ENCODE measurements at places on chromosomes 1 and 21. TPM values are rescaled to one million over a fixed set of nuclear protein-coding genes. Genes with fewer than 3 reads are reported as not detected.
A peak's percentile ranks its signal among the peaks of the same experiment; 100 is the strongest.

DNA sequence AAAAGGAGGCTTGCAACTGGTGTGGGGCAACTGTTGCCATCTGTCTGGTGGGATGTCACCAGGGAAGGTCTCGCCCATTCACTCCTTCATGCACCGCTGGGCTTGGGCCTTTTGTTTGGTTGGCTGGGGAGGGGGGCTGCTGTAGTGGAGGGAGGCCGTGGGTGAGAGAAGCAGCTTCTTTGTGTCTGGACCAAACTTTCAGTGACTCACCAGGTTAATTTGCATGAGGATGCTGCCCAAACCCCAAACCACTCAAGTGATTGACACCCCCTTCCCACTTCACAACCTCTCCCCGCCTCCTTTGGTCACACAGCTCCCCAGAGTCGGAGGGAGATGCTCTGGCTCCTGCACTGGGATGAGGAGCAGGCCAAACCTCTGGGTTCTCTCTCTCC lies 19.7 kb downstream of the BTG2 start:
- peaks cover 62% of the 10 kb centered on the region for H3K4me1 ChIP-seq
- peaks cover 77% of the 10 kb centered on the region for H3K27me3 ChIP-seq
- H3K27ac ChIP-seq, result no peak overlapping the region
- no peak overlapping the region for H3K4me3 ChIP-seq
- no peak for DNase-seq

- H3K4me3 ChIP-seq, result no peak overlapping the region
- no peaks in the 10 kb centered on the region for H3K27me3 ChIP-seq
Observed at GRCh38 chr1:110107867-110108469, 4.3 kb upstream of the UBL4B start.

DNA sequence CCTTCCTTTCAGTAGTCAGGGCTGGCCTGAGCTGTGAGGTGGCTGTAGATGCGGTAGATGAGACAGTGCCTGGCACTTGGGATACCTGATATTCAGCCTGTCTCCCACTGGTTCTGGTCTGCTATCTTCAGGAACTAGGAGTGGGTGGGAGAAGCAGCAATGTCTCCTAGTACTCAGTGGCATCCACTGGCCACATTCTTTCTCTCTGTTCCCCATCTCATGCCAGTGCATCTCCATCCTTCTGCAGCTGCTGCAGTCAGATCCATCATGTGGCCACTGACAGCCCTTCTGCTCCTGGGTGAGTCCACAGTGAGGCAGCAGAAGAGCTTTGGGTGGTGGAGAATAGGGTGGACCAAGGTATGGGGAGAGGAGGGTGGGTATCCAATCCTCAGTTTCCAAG lies 1.1 kb downstream of the FCRLB start:
- no peak overlapping the region for H3K4me3 ChIP-seq
- no peaks in the 10 kb centered on the region for H3K36me3 ChIP-seq
- H3K27ac ChIP-seq, result no peak overlapping the region
- no peak for DNase-seq

GRCh38 chr1:164660412-164660772 lies 101.4 kb downstream of the PBX1 start:
- peak overlapping the region; percentile 87 for H3K27ac ChIP-seq
- peaks cover 54% of the 10 kb centered on the region for H3K4me1 ChIP-seq
- no peak for DNase-seq
- no peak overlapping the region for H3K4me3 ChIP-seq

DNA sequence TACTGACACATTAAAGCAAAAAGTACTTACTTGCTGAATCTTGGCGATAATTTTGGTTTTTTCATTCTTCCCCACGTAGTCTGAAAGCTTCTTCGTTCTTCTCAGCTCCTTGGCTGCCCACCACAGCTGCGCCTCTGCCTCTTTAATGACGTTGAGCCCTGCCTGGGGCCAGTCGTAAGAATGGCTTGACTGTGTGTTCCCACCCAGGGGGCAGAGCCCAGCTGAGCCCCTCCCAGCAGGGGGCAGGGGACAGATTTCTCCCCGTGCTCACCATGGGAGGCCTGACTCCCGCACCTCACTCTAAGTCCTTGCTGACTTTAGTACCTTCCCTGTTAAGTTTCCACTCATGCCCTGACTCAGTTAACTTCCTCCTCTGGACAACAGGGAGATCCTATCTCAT lies 9.0 kb downstream of the CFAP298 start:
- peak overlapping the region; percentile 53 for H3K4me3 ChIP-seq
- peaks cover 71% of the 10 kb centered on the region for H3K36me3 ChIP-seq
- DNase-seq, result no peak
- peak overlapping the region; percentile 95 for H3K27ac ChIP-seq
- peaks cover 70% of the 10 kb centered on the region for H3K4me1 ChIP-seq

GRCh38 chr21:45026066-45026745 lies 48.2 kb upstream of the ADARB1 start:
- H3K4me3 ChIP-seq, result no peak overlapping the region
- peak overlapping the region; percentile 73 for H3K27ac ChIP-seq
- peaks cover 18% of the 10 kb centered on the region for H3K27me3 ChIP-seq
- no peak for DNase-seq
- peaks cover 24% of the 10 kb centered on the region for H3K4me1 ChIP-seq
- H3K36me3 ChIP-seq, result peaks cover 13% of the 10 kb centered on the region

GRCh38 chr1:161420763-161421455 lies 53.2 kb upstream of the CFAP126 start:
- peak; percentile 72 for DNase-seq
- no peaks in the 10 kb centered on the region for H3K36me3 ChIP-seq
- H3K27me3 ChIP-seq, result peaks cover 12% of the 10 kb centered on the region

GRCh38 chr1:212118167-212118871 lies 82.8 kb downstream of the DTL start:
- no peaks in the 10 kb centered on the region for H3K27me3 ChIP-seq
- no peaks in the 10 kb centered on the region for H3K36me3 ChIP-seq
- no peak overlapping the region for H3K4me3 ChIP-seq
- H3K27ac ChIP-seq, result no peak overlapping the region
- peaks cover 3% of the 10 kb centered on the region for H3K4me1 ChIP-seq

DNA sequence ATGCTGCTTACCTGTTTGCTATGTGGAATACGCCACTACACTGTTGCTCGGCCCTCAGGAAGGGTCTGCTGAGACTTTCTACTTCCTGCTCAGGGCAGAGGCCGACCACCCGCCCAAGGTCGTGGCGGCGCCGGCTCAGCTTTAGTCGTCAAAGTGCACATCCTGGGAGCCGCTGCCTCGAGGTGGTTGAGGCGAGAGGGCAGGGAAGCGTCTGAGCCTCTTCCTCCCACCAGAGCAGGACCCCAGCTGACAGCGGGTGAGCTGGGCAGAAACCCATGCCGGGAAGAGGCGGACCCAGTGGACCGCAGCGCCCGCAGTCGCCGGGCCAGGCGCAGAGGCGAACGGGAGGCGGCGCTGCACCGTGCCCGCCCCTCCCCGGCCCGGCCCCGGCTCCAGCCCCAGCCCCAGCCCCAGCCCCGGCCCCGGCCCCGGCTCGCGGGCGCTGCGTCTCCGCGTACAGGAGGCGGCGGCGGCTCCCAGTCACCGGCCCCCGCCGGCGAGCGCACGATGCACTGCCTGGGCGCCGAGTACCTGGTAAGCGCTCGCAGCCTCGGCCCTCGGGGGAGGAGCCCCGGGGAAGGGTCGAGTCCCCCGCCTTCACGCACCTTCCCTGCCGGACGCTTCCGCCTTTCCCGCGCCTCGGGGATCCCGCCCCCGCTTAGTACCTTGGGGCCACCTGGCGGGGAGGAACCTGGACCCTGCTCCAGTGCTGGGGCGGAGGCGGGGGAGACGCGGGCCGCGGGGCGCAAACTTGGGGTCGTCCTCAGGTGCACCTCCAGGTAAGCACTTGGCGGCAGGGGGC lies at the start of gene SLC44A3:
TSS of gene SLC44A3 (plus strand) at position 413 of the 802 bp plus-strand sequence. CDS start at position 508, 95 bp downstream.
- H3K27me3 ChIP-seq, result peaks cover 3% of the 10 kb centered on the region
- peak; percentile 69 for DNase-seq
- H3K27ac ChIP-seq, result no peak within 1 kb of the TSS
- H3K4me3 ChIP-seq, result peak within 1 kb of the TSS; percentile 84

DNA sequence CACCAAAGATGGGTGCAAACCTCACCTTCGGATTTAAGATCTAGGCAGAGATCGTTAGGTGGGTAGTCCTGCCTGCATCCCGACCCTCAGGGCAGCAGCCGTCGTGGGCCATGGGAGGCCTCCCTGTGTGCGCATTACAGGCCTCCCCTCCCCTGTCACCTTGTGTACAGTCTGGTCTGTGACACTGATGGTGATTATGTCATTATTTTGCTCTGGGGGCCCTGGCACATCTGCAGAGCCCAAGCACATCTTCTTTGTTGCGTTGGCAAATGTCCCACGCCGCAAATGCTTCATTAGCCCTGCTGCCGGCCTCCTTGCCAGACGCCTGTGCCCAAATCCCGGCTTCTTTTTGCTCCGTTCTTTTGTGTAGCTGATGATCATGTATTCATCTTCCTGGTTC lies 31.7 kb downstream of the PROX1 start:
- no peaks in the 10 kb centered on the region for H3K27me3 ChIP-seq
- no peak overlapping the region for H3K27ac ChIP-seq
- H3K4me3 ChIP-seq, result no peak overlapping the region
- no peaks in the 10 kb centered on the region for H3K36me3 ChIP-seq
- DNase-seq, result no peak

- peaks cover 19% of the 10 kb centered on the region for H3K4me1 ChIP-seq
- H3K4me3 ChIP-seq, result no peak overlapping the region
- H3K36me3 ChIP-seq, result peaks cover 3% of the 10 kb centered on the region
- no peaks in the 10 kb centered on the region for H3K27me3 ChIP-seq
- peak; percentile 83 for DNase-seq
Observed at GRCh38 chr1:109490029-109490933, 3.6 kb upstream of the CYB561D1 start.

DNA sequence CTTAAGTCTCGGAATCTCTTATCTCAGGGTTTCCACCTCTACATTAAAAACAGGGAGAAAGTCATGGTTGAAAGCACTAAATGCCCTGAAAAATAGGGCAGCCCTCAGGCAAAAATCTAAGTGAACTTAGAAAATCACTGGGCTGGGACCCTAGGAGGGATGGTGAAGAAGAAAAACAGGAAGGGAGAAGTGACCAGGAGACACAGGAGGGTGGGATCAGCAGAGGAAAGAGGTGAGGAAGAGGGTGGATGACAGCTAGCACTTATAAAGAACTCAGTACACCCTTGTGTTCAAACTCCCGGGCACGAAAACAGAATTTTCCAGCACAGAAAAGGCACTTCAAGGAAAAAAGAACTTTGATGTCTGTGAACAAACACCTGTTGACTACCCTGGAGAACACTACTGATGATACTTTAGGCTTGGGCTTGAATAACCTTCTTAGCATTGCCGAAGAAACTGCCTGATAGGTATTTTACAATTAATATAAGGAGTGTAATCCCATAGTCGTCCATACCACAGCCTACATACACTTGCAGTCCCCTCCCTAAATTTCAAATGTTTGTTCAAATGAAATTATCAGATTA lies 2.0 kb downstream of the CHML start:
- peaks cover 49% of the 10 kb centered on the region for H3K36me3 ChIP-seq
- H3K4me3 ChIP-seq, result peak overlapping the region; percentile 80
- peaks cover 18% of the 10 kb centered on the region for H3K27me3 ChIP-seq
- DNase-seq, result no peak

DNA sequence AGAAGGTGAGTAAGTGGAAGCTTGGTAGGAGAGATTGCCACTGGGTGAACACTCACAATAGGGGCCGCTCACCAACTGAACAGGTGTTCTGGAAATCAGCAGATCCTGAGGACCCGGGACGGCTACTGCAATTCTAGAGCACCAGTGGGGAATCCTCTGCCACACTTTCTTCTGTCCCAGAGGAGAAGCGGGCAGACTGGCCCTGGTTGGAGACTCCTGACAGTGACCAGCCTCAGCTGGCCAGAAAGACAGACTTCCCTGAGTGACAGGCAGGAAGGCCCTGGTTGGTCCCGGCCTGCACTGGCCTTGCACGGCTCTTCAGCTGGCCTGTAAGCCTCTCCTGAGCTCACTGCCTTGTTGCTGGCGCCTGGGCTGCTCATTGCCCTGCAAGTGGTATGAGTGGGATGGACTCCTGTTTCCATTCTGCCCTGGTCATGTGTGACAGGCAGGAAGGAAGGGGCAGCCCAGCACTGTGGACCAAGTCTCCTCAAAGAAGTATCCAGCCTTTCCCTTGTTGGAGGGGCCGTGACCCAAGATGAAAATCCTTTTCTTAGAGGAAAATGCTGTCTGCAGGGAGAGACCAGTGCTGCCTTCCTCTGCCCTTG lies 34.5 kb downstream of the MAN1C1 start:
- no peaks in the 10 kb centered on the region for H3K27me3 ChIP-seq
- H3K27ac ChIP-seq, result no peak overlapping the region
- no peak overlapping the region for H3K4me3 ChIP-seq

DNA sequence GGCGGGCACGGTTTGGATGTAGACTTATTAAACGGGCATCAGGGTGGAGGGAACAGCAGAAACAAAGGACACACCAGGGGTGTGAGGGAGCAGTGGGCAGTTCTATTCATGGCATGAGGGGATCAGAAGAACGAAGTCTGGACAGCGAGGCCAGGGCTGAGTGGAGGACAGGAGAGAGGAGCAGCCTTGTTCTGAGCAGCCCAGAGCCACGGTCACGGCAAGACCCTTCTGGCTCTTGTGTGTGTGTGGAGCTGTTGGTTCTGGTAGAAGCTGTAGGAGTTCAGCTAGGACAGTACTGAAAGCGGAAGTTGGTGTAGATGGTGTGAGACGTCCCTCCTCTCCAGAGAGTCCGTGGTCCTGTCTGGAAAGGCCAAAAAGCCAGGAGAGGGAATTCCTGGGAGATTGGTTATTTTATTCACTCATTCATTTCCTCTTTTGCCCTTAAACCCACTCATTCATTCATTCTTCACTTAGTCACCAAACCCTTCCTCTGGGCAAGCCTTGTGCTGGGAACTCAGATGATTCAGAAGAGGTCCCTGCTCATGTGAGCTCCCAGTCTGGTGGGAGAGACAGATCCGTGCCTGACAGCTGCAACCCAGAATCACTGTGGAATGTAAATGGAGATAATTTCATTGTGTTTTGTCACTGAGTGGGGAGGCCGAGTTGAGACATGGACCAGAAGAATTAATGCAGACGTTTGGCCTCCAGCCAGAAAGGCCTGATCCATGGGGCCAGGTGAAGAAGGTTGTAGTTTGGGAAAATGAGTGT lies 4.1 kb upstream of the ACOT11 start:
- peaks cover 11% of the 10 kb centered on the region for H3K27me3 ChIP-seq
- no peaks in the 10 kb centered on the region for H3K36me3 ChIP-seq
- H3K27ac ChIP-seq, result 0 out of 2 replicates have a peak overlapping the region, but pooled peaks have one; percentile 15
- peaks cover 39% of the 10 kb centered on the region for H3K4me1 ChIP-seq
- no peak for DNase-seq

- H3K27ac ChIP-seq, result no peak overlapping the region
- H3K36me3 ChIP-seq, result no peaks in the 10 kb centered on the region
- no peaks in the 10 kb centered on the region for H3K27me3 ChIP-seq
Observed at GRCh38 chr21:34796518-34797200, 127.9 kb downstream of the CLIC6 start.

GRCh38 chr1:16396591-16396990 lies 29.5 kb downstream of the SZRD1 start:
- H3K4me1 ChIP-seq, result peaks cover 25% of the 10 kb centered on the region
- no peak for DNase-seq
- no peaks in the 10 kb centered on the region for H3K27me3 ChIP-seq
- H3K27ac ChIP-seq, result peak overlapping the region; percentile 75
- H3K36me3 ChIP-seq, result peaks cover 26% of the 10 kb centered on the region
- H3K4me3 ChIP-seq, result no peak overlapping the region

Gene CRP
- 0.85 TPM for total RNA-seq

Gene IL12RB2
- total RNA-seq, result 0.81 TPM

Gene PLEKHN1
- 3.0 TPM for total RNA-seq

Gene CELA3A
- 9.6 TPM for total RNA-seq

Gene NUP210L
- not detected for total RNA-seq

All from WTC11 (cell line).